ENCODE measurements at places on chromosomes 16 and 17.
A peak's percentile ranks its signal among the peaks of the same experiment; 100 is the strongest.

DNA sequence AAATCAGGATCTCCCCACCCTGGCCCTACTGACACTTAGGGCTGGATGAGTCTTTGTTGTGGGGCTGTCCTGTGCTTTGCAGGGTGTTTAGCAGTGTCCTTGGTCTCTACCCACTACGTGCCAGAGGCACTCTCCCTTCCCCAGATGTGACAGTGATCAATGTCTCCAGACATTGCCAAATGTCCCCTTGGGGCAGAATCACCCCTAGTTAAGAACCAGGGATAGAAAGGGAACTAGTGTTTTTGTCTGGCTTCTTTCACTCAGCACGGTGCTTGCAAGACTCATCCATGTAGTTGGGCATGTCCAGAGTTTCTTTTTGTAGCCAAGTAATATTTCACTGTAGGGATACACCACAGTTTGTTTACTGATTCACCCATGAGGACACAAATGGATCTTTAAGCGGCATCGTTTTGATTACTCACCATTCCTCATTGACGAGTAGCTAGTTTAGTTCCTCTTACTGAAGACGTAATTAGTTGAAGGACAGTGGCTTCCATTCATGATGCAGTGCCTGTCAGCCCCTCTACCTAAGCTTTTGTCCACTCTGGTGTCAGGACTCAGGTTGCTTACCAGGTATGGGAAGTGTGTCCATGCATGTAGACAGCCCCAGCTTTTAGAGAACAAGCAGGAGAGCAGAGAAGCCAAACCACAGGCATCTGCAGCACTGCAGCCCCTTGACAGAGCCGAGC, 26.0 kb upstream of the ITGB4 start:
- DNase-seq = peak; percentile 47

GRCh38 chr16:81946206-81946605, 65.1 kb downstream of the SDR42E1 start:
- DNase-seq = peak; percentile 79

DNA sequence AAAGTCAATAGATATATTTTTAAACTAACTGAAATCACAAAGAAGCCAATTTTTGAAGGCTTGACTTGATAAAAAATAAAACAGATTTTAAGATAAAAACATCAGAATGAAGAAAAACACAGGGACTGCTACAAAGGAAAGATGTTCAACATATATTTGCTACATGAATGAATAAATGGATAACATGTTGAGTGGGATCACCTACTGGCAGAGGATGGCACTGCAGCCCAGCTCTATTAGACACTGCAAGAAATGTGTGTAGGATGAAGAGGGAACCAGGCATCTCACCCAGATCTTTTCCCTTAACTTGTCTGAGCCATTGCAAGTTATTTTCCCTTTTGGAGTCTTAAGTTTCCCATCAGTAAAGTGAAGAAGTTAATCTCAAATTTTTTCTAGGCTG, 4.2 kb downstream of the AIPL1 start:
- no peak for DNase-seq

- no peak for DNase-seq
Measured at GRCh38 chr16:88739139-88739976, 33.1 kb downstream of the CTU2 start.

DNA sequence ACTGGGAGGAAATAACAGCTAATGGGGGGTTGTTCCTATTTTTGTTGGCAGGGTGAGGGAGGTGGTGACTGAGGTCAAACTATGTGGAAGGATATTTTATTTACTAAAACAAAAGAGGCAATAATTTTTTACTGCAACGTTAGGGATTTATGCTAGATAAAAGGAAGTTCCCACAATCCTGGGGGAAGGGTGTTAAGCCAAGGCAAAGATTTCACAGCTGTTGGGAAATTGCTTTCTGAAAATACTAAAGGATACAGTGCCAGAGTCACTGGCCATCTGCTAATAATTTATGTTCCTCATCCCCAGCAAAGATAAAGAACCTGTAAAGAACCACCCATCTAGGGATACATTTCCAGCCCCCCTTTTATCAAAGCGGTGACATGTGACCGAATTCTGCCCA, 756.0 kb upstream of the RBFOX1 start:
- no peak for DNase-seq

DNA sequence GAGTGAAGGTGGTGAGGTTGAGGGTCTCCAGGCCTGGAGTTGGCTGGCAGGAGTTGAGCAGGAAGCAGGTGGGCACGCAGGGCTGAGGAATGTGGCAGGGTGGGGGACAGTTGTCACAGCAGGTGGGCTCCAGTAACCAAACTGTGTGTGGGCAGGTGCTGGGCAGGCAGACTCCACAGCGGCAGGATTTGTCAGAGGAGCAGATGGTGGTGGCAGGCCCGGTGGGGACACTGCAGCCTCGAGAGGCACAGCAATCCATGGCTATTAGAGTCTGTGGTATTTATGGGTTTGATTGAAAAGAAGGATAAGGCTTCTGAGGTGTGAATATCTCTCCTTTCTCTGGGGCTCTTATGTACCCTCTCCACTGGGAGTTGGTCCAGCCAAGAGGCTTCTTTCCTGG, at the start of gene KRTAP3-3:
TSS of gene KRTAP3-3 (minus strand) at position 326 of the 400 bp plus-strand sequence. CDS start at position 259, 67 bp downstream.
- DNase-seq = no peak

- peak; percentile 49 for DNase-seq
Measured at GRCh38 chr16:61829631-61830030, 206.6 kb downstream of the CDH8 start.

DNA sequence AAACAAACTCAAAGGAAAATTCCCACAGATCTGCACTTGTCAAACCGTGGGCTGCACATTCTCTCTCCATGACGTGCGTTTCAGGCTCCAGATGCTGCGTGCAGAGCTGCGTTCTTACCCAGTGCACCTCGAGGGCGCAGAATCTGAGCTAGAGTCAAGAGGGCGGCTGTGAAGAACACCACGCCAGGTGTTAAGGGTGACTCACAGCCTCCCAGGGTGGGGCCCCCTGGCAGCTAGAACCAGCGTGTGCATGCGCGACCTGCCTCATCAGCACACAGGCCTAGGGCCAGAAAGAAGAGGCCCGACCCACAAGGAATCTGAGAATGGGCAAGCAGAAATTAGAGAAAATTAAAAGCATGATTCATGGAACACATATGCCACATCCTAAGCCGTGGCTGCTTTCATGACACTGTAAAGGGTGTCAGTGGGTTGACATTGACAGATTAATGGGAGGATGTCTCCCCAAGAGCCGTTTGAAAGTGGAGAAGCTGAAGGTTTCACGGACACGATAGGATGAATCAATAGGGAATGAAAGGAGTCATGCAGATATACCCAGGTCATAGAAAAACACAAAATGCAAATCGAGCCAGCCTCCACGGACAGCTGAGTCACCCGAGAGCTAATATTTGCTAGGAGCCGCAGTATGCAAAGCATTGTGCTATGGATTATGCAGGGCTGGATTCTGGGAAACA, 29.0 kb downstream of the MARCHF10 start:
- DNase-seq = peak; percentile 85

GRCh38 chr17:83175119-83175821, 95.9 kb downstream of the METRNL start:
- DNase-seq = no peak

DNA sequence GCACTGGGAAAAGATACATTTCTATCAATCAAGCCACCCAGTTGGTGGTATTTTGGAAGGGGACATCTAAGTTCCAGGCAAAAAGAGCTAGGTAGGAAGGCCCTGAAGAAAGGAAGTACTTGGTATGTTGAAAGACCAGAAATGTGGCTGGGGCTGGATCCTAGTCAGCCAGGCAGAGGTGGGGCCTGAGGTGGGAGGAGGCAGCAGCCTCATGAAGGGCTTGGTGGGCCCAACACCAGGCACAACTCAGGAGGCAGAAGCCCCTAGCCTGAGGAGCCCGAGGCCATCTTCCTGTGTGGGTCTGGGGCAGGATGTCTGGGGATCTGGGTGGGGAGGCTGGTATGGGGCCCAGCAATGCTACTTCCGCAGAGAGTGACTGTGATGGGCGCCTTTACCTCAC, 105.9 kb downstream of the SALL1 start:
- no peak for DNase-seq

DNA sequence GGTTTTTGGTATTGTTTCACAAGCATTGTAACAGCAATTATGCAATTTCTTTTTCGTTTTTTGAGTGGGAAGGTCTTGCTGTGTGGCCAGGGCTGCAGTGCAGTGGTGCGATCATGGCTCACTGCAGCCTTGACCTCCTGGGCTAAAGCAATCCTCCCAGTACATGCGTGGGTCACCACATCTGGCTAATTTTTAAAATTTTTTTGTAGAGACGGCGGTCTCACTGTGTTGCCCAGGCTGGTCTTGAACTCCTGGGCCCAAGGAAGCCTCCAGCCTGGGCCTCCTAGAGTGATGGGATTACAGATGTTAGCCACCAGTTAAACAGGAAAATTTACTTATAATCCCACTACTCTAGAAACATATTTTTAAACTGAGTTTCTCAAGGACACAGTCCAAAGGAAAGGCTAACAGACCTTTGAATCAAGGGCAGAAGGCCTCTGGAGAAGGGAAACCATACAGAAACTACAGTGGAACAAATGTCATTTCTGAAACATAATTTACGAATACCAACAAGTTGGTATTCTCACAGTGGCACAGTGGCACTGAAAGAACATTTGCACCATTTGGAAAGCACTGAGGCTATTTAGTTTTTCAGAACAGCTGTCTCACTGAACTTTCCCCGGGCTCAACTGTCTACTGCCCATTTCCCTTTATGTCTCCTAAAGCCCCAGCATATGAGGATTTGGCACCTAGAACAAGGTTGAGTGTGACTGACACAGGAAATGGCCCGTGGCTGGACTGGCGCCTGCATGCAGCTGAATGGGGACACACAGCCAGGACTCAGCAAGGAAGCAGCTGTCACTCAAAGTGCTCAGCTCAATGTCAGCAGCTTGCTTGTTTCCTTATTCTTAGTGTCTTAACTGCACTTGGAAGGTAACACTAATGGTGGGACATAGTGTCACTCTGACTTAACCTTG, 2.8 kb upstream of the PRKAR1A start:
- DNase-seq = no peak

GRCh38 chr17:32222621-32223020, 43.0 kb upstream of the RHBDL3 start:
- DNase-seq = no peak

DNA sequence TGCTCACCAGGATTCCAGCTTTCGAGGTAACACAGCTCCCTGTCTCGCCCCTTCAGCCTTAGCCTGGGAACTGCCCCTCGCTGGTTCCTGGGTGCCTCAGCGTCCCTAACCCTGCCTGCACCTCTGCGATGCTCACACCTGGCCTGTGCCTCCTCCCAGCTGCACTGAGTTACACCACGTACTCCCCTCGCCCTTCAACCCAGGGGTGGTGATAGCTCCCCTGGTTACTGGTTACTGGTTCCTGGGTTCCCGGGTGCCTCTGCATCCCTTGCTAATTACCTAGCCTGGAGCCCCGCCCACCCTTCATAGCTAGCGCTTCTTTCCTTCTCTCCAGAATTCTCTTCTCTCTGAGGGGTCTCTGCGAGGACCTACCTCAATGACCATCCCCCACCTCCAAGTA, 65.3 kb upstream of the PLCG2 start:
- DNase-seq = no peak

DNA sequence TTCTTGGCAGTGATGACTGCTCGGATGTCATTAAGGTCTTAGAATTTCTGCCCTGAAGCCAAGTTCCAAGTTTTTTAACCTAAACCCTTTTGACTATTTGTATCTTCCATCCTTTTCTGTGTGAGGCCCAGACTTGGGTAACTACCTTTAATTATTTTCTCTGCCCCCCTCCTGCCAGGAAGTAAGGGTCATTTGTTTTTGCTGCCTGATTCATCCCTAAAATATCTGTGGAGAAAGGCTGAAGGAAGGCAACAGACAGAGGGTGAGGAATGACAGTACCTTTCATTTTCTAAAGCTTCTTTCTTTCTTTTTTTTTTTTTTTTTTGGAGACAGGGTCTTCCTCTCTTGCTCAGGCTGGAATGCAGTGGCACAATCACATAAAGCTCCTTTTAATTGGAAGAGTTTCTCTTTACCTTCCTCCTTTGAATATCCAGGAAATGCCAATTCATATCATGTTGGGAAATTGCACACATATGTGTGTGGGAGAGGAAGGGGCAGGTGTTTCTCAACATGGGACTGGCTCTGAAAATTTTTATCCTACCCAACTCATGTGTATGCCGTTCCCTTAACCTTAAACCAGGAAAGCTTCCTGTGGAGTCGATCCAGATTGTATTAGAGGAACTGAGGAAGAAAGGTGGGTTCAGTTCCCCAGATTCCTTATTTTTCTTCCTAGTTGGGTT, 957 bp downstream of the VPS25 start:
- DNase-seq = peak; percentile 77

DNA sequence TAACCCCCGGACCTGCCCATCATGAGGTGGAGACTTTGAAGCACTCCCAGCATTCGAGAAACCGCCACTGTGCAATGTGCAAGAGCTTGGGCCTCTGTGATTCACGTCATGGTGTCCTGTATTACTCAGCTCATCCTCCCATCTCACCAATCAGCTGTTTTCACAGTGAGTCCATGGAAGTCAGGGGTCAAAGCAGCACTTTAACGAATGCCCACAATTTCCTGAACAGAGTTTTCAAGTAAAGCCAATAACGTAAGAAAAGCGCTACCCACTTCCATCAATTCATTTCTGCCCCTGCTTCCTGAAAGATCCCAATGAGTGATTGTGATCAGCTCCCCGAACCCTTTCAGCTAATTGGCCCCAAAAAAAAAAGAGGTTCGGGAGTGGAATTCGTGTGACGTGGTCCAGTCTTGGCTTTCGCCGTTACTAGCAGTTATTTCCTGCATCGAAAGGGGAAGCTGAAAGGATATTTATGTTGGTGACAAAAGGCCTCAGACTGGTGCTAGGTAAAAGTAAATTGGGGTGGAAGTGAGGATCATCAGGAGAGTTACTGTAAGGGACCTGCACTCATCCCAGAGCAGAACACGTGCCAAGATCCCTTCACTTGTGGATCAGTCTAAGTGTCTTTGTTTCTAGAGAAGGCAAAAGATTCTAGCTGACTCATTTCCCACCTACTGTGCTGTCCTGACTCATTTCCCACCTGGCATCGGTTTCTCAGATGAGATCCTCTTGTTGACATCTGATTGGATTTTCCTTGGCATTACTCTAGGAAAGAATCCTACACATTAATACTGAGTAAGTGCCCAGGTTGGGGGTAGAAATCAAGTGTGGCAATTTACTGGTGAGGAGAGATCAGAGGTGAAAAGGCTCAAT, 136.7 kb upstream of the NUDT7 start:
- DNase-seq = peak; percentile 43

DNA sequence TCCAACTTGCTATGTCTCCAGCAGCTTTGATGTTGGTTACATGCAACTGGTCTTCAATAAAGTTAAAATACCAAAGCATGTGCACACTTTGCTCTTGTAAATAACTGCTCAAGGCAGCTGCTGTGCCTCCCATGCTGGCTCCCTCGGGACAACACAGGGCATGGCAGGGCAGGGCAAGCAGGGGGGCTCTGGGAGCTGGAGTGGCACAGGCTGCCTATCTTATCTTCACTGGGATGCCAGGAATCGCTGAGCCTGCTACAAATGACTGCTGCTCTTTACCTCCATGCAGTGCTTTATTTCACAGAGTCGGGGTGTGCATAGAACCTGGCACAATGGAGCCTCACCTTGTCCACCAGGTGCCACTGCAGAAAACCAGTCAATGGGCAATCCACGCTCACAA, 21.8 kb downstream of the PEMT start:
- DNase-seq = no peak

All from fibroblast of skin of back (primary cell).